Stimulated activated CD8-positive, alpha-beta memory T cell treated with anti-CD3 and anti-CD28 coated beads, Interleukin-2, amount 100 ng/mL, for 48 hours (primary cell): ENCODE measurements at places on chromosomes 12 and 14.

GRCh38 chr12:55716582-55716957, 724 bp downstream of the BLOC1S1 start:
- no peak for DNase-seq

- DNase-seq, result no peak
Measured at GRCh38 chr12:113440947-113441782, 19.0 kb downstream of the SDSL start.

DNA sequence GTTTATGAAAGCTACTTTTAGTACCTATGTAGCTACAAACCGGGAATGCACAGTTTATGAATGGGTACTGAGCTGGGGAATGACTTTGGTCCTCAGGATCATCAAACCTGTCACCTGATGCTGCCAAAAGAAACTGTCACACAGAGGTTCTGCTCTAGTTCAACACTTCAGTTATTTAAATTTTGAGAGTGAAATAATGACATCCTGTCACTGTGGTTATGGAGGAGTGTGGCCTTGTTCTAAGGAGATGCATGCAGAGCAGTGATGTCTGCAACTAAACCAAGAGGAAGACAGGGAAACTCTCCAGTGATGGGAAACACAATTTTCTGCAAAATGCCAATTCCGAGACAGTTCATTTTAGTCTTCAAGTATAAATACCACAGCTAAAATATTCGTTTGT, 4.8 kb upstream of the AEBP2 start:
- DNase-seq, result no peak

GRCh38 chr14:83988275-83988674, 1541.7 kb upstream of the FLRT2 start:
- no peak for DNase-seq

GRCh38 chr12:106771425-106771824, 3.1 kb upstream of the RIC8B start:
- no peak for DNase-seq

GRCh38 chr12:130254461-130255276, 83.0 kb upstream of the PIWIL1 start:
- DNase-seq, result no peak

GRCh38 chr12:6230321-6231110, 30.3 kb downstream of the CD9 start:
- peak; percentile 39 for DNase-seq

DNA sequence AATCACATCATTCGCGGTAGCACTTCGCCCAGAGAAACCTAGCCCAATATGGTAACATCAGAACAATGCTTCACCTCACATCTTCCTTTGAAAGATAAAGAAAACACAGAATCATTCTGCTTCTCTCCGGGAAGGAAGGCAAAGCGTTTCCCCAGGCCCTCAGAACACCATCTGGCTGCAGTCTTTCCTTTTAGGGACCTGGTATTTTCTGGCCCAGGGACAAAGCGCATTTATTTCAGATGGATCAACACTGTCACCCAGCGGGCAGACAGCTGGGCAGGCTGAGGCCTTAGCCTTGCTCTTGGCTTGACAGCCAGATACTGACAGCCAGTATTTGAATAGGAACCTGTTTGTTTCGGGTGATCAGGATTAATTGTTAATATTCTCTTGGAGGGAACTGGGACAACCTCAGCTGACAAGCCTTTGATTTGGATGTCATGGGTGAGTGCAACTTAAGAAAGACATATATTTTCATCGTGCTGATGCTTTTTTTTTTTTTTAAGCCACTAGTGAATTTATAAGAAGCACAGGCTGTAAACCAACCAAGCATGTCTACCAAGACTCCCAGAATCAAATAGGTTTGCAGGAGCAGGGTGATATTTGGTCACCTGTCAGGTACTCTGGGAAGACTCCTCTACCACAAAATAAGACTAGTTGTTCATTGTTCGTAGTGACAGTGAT, 118.9 kb downstream of the VEZT start:
- no peak for DNase-seq

DNA sequence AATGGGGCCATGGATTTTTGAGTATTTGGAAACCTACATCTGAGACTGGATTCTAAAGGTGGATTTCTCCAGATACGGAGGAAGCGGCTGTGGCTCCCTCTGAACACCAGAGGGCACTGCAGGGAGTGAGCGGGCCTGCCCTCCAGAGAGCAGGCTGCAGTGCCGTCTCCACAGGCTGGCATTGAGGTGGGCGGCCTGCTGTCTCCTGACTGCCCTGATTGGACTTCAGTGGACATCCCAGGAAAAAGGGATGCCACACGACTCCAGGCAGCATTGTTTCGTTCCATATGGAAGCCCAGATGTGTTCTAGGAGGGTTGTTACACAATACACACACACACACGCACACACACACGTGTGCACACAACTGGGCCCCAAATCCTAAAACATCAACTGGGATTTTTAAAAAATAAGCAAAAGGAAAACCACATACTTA, 20.9 kb upstream of the ANO2 start:
- peak; percentile 14 for DNase-seq

DNA sequence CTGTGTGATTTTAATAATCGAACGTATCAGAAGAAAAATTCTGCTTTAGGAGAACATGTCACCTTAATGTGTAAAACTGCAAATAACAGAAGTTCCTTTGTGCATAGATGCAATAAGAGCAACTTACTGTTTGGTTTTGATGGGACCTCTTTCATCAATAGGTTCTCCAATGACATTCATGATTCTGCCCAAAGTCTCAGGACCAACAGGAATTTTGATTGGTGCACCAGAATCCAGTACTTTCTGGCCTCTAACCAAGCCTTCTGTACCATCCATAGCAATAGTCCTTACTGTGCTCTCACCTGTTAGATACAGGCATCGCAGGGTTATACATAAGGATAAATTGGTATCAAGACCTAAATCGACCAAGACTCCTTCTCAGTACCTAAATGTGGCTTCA, 1.1 kb downstream of the ATP5F1B start:
- no peak for DNase-seq

DNA sequence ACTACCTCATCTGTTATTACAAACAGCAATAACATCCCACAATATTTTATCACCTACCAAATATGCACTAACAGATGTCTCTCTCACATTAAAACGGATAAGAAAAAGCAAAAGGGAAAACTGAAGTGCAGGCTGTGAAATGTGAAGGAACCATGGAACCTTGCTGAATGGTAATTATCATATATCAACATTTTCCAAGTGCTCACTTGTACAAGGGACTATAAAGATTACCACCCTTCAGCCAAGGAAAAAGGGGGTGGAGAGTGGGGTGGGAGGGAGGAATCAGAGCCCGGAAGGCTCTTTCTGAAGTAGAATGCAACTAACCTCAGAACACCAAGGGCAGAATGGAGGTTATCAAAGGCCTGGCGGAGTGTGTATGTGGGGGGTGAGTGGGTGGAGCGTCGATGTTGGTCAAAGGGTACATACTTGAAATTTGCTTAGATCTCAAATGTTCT, 1.2 kb downstream of the SNX6 start:
- peak; percentile 11 for DNase-seq

DNA sequence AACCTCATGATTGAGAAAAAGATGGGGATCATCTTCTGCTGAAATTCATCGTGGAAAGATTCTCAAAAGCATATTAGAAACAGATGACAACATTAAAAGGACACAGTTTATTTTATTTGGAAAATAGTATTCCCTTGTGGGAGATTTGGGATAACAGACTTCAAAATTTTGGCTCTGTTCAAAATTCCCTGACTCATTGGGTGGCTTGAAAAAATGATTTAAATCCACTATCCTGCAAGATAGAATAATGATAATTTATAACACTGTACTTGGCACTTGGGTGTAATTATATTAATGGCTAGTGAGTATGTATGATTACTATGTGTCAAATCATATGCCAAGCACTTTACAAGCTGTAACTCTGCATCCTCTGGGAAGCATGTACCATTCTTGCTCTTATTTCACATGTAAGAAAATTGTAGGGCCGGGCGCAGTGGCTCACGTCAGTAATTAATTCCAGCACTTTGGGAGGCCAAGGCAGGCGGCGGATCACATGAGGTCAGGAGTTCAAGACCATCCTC, 128.8 kb downstream of the LMNTD1 start:
- DNase-seq, result no peak
